ENCODE measurements at places on chromosomes 3 and 15. TPM values are rescaled to one million over a fixed set of nuclear protein-coding genes. Genes with fewer than 3 reads are reported as not detected.

The POMGNT2 gene
- 13.7 TPM for total RNA-seq

The GOLGA8T gene
- 0.32 TPM for total RNA-seq

DNA sequence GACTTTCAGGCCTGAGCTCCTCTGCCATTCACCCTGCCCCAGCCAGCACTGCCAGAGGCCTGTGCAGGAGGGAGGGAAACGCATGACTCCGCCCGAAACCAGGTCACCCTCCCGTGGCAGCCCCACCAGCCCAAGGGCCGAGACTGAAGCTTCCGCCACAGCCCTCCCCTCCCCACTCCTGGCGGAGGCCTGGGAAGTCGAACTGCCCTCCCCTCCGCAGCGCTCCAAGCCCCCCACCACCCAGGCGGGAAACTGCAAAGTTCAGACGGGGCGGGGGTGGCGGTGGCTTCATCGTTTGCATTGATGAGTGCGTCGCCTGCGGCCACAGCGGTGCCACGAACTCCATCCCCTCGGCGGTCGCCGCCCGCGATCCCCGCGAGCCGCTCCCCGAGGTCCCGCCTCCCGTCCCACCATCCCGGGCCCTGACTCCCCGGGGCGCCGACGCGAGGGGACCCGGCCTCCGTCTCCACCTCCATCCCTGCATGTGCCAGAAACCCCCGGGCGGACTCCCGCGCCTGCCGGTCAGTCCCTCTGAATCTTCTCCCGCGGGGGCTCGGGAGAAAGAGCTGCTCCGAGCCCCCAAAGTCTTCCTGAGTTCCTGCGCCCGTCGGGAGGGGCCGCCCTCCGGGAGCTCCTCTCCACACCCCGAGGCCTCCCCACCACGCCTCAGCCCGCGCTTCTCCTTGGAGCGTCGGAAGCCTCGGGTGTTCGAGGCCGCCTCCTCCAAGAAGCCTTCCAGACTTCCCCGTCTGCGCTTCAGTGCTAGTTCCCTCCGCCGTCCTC lies 698 bp downstream of the MELTF start:
- no peaks in the 10 kb centered on the region for H3K36me3 ChIP-seq
- DNase-seq = no peak
- no peak overlapping the region for H3K27ac ChIP-seq
- peaks cover 24% of the 10 kb centered on the region for H3K4me1 ChIP-seq
- H3K27me3 ChIP-seq = peaks cover 3% of the 10 kb centered on the region
- H3K4me3 ChIP-seq = no peak overlapping the region

- no peaks in the 10 kb centered on the region for H3K36me3 ChIP-seq
- no peak overlapping the region for H3K27ac ChIP-seq
- no peak for DNase-seq
- no peaks in the 10 kb centered on the region for H3K4me1 ChIP-seq
- H3K27me3 ChIP-seq = no peaks in the 10 kb centered on the region
- no peak overlapping the region for H3K4me3 ChIP-seq
These were observed 6.6 kb downstream of the STIMATE start for GRCh38 chr3:52890735-52891134.

GRCh38 chr3:176561826-176562225 lies 635.5 kb downstream of the TBL1XR1 start:
- DNase-seq = no peak
- no peaks in the 10 kb centered on the region for H3K27me3 ChIP-seq
- H3K27ac ChIP-seq = no peak overlapping the region
- H3K4me3 ChIP-seq = no peak overlapping the region
- no peaks in the 10 kb centered on the region for H3K4me1 ChIP-seq

- no peaks in the 10 kb centered on the region for H3K36me3 ChIP-seq
- no peak for DNase-seq
- no peak overlapping the region for H3K4me3 ChIP-seq
- no peaks in the 10 kb centered on the region for H3K27me3 ChIP-seq
These were observed 781.8 kb downstream of the FHIT start for GRCh38 chr3:60469481-60469880.

GRCh38 chr3:102094506-102094905 lies 245.2 kb downstream of the NFKBIZ start:
- DNase-seq = no peak
- no peaks in the 10 kb centered on the region for H3K27me3 ChIP-seq
- H3K4me3 ChIP-seq = no peak overlapping the region
- no peak overlapping the region for H3K27ac ChIP-seq

- H3K27ac ChIP-seq = no peak overlapping the region
- no peak for DNase-seq
- peaks cover 3% of the 10 kb centered on the region for H3K36me3 ChIP-seq
- H3K4me1 ChIP-seq = peaks cover 36% of the 10 kb centered on the region
These were observed 58.1 kb downstream of the FOXP1 start for GRCh38 chr3:71525391-71525790.

DNA sequence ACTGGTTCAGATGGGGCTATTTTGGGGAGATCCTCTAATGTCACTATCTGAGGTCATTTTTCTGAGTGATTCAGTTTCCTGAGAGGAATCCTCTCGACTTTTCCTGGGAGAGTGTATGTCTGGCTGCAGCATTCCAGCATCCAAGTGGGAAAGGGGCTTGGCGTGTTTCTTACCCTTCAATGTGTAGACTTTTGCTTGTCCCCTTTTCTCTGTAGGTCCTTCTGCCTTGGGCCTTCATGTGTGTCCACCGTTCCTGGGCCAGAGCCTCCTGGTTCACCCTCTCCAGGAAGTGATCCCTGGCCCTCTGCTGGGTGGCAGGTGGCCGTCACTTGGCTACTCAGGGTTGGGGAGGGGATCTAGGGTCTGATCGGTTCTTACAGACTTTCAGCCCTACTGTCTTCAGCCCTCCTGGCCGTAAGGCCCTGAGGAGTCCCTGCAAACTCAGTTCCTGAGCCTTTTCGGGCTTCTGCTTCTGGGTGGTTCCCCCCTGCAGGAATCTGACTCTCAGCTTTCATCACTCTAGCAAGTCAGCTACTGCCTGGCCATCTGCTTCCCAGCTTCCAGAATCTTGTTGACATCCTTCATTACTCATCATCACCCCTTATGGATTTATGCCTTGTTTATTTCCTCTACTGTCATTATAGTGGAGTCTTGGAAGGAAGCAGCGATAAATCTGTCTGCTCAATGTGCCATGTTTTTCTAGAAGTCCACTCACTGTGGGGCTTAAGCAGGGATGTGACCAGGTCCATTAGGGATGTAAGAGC lies 36.5 kb downstream of the GOLGA6L10 start:
- DNase-seq = no peak
- no peaks in the 10 kb centered on the region for H3K36me3 ChIP-seq

DNA sequence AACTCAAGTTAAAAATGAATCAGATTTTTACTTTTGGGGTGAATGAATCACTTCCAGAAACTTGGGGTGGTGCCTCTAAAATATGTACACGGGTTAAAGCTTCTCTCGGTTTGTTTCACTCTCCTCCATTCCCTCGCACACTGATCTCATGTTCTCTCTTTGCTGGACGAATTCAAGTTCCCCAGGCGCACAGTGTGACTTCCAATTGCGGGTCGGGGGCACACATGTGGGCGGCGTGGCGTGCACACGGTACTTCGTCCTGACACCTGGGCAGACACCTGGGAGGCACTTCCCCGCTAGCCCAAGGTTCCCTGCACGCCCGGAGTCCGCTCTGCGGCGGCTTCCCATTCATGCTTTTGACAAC lies 692 bp downstream of the SCAANT1 start:
- H3K27me3 ChIP-seq = no peaks in the 10 kb centered on the region
- H3K36me3 ChIP-seq = peaks cover 3% of the 10 kb centered on the region
- no peak for DNase-seq
- peaks cover 22% of the 10 kb centered on the region for H3K4me1 ChIP-seq
- H3K27ac ChIP-seq = peak overlapping the region; percentile 88
- H3K4me3 ChIP-seq = peak overlapping the region; percentile 73

DNA sequence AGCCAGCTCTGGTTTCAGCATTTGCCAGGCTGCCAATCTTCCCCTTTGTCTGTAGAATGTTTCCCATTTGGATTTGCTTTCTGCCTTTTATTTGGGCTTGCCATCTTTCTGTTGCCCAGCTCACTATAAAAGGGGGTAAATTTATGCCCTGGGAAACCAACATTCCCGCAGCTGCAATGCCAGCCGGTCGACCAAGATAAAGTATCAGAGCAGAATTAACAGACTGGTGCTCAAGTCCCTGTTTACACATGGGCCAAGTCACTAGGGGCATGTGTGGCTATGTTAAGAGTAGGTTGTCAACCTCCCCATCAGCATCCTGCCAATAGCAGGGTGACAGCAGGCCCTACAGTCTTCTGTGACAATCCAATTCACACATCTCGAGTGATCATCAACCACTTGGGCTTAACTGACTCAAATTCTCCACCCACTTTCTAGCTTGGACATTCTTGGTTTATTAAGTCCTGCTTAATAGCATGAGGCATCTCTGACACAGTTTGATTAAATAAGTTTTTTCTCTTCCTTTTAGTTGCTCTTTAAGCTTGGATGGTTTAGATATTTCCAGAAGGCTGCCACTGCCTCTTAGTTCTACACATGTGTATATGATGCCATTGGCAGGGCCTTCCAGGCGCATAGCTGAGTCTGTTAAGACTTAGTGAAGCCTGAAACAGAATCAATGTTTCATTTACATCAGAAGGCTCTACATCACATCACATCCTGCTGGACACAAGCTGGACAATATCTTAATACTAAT lies 24.1 kb upstream of the VEPH1 start:
- H3K27ac ChIP-seq = peak overlapping the region; percentile 47
- peaks cover 47% of the 10 kb centered on the region for H3K4me1 ChIP-seq
- DNase-seq = peak; percentile 67
- H3K27me3 ChIP-seq = no peaks in the 10 kb centered on the region

DNA sequence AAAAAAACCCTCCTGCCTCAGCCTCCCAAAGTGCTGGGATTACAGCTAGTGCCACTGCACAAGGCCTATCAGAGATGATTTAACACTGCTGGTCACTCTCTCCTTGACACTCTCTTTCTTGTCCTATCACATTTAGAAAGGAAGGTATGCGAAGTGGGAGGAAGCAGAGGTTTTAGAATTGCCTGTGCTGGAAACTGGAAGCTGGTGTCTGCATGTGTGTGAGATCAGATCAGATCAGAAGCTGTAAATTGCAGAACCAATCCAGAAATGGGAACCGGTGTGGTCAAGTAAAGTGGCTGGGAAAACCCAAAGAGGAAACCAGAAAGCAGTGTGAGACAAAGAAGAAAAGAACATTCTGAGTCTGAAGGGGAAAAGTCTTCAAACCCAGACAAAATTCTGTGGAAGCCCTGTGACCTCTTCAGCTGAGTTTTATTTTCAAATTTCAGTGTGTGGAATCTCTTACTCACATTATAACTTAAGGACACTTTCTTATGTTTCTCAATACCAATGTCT lies 2.8 kb downstream of the EFHB start:
- no peaks in the 10 kb centered on the region for H3K4me1 ChIP-seq
- H3K27ac ChIP-seq = no peak overlapping the region
- H3K4me3 ChIP-seq = no peak overlapping the region
- DNase-seq = no peak
- H3K36me3 ChIP-seq = no peaks in the 10 kb centered on the region
- no peaks in the 10 kb centered on the region for H3K27me3 ChIP-seq

DNA sequence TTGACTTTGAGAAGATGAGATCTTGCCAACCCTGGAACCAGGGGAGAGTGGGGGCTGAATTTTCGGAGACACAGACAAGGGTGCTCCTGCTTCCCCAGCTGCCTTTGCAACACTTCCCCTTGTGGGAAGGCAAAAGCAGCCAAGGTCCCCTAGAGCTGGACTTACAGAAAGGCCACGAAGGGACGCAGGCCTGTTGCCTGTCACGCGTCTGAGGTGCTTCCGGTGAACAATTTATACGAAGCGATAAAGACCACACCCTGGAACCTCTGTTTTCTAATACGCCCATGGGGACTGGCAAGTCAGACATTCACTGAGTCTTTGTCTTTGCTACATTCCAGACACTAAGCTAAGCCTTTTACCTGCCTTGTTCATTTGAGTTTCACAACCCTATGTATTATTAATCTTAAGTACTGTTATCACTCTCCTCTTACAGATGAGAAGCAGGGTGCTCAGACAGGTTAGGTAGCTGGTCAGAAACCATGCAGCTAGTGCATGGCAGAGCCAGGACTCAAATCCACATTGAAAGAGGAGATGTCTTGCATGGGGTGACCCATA lies 13.2 kb downstream of the MEGF11 start:
- no peak overlapping the region for H3K4me3 ChIP-seq
- H3K27me3 ChIP-seq = peaks cover 17% of the 10 kb centered on the region
- H3K4me1 ChIP-seq = no peaks in the 10 kb centered on the region
- H3K27ac ChIP-seq = no peak overlapping the region
- no peak for DNase-seq

DNA sequence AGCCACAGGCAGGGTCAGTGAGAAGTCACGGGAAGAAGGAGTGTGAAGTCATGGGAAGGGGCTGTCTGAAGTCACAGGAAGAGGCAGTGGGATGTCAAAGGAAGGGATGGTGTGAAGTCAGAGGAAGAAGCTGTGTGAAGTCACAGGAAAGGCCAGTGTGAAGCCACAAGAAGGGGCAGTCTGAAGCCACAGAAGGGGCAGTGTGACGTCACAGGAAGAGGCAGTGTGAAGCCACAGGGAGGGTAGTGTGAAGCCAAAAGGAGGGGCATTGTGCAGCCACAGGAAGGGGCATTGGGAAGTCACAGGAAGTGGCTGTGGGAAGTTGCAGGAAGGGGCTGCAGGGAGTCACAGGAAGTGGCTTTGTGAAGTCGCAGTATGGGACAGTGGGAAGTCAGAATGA lies 35.1 kb downstream of the GASK1A start:
- no peaks in the 10 kb centered on the region for H3K27me3 ChIP-seq
- H3K27ac ChIP-seq = no peak overlapping the region
- H3K4me1 ChIP-seq = no peaks in the 10 kb centered on the region
- H3K36me3 ChIP-seq = no peaks in the 10 kb centered on the region
- no peak for DNase-seq

GRCh38 chr3:80550174-80550573 lies 782.4 kb upstream of the ROBO1 start:
- DNase-seq = no peak
- no peaks in the 10 kb centered on the region for H3K36me3 ChIP-seq
- H3K4me3 ChIP-seq = no peak overlapping the region
- H3K27ac ChIP-seq = no peak overlapping the region
- H3K4me1 ChIP-seq = no peaks in the 10 kb centered on the region
- no peaks in the 10 kb centered on the region for H3K27me3 ChIP-seq

Measured in astrocyte (in vitro differentiated cells and primary cell).